ENCODE measurements at places on chromosomes 3 and 15.

DNA sequence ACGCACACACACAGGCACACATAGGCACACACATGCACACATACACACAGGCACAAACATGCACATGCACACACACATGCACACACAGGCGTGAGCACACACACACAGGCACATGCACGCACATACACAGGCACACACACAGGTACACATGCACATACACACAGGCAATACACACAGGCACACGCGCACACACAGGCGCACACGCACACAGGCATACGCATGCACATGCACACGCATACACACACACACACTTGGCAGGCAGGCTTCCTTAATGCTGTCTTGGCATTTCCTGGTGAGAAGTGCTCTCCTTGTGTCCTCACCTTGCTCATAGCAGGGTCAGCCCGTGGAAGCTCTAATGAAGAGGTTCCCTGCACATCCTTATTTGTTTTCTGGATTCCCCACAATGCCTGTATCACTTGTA lies 8.4 kb upstream of the SLCO2A1 start:
- no peak for DNase-seq

DNA sequence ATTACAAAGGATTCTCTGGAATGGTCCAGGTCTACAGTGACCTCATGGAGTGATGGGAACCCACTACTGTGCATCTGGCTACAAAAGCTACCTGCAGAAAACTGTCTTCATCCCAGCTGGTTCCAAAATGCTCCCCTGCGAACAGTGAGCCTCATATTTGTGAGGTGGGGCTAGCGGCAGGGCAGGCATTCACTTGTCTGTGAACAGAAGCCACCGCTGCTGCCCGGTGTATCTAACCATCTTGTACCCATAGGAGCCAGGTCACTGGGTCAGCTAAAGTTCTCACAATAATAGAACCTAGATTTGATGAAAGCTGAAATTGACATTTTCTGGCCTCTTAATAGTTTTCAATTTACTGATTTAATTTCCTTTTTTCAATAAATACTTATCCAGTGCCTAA lies 150.7 kb downstream of the KLF13 start:
- DNase-seq, result no peak

GRCh38 chr15:82111918-82112317 lies 66.1 kb upstream of the MEX3B start:
- DNase-seq, result no peak

GRCh38 chr3:129485721-129486663 lies 42.4 kb upstream of the RHO start:
- DNase-seq, result no peak

GRCh38 chr3:42872718-42873117 lies 3.0 kb downstream of the CYP8B1 start:
- no peak for DNase-seq

GRCh38 chr15:89496155-89497098 lies at the start of gene RHCG:
TSS of gene RHCG (minus strand) at chr15:89496583. CDS start at chr15:89496544, 39 bp downstream.
- DNase-seq, result no peak

GRCh38 chr3:132283440-132283839 lies 33.8 kb upstream of the ACP3 start:
- DNase-seq, result no peak

DNA sequence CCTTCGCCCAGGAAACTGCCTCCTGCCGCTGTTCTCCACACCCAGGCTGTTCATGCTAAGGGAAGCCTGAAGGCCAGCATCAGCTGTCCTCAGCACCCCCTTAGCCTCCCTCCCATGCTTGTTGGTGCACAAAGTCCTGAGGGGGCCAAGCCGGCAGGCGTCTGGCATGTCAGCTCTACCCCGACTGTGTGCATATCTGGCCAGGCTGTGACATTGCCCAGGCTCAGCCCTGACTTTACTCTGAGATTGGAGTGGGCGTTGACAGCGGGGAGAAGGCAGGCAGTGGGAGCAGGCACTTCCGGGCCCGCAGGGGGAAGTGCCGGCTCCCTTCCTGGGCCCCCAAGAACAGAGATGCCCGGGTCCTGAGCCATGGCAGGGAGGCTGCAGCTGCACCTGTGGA lies 492.2 kb downstream of the AGBL1 start:
- DNase-seq, result no peak

GRCh38 chr3:46022909-46023785 lies 4.1 kb downstream of the XCR1 start:
- DNase-seq, result no peak

- DNase-seq, result no peak
Measured at GRCh38 chr3:39088456-39088855, 19.0 kb downstream of the GORASP1 start.

DNA sequence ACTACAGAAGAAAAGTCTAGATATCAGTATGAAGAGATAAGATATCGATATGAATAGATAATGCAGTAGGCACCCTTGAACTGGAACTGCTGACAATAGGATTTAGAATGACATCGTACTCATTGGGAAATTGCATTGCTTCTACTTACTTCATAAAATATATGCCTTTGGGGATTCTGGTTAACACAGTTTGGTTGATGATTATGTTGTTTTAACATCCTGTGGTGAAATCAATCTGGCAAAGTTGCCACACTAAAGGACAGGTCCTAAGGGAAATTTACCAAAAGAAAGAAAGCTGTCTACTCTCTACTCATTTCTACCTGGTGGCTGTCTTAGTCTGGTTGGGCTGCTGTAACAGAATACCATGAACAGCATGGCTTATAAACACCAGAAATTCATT lies 417.4 kb upstream of the DPH6 start:
- no peak for DNase-seq

- no peak for DNase-seq
Measured at GRCh38 chr3:136819392-136819730, 435 bp downstream of the SLC35G2 start.

GRCh38 chr15:85744579-85744978 lies 50.1 kb downstream of the KLHL25 start:
- DNase-seq, result no peak

DNA sequence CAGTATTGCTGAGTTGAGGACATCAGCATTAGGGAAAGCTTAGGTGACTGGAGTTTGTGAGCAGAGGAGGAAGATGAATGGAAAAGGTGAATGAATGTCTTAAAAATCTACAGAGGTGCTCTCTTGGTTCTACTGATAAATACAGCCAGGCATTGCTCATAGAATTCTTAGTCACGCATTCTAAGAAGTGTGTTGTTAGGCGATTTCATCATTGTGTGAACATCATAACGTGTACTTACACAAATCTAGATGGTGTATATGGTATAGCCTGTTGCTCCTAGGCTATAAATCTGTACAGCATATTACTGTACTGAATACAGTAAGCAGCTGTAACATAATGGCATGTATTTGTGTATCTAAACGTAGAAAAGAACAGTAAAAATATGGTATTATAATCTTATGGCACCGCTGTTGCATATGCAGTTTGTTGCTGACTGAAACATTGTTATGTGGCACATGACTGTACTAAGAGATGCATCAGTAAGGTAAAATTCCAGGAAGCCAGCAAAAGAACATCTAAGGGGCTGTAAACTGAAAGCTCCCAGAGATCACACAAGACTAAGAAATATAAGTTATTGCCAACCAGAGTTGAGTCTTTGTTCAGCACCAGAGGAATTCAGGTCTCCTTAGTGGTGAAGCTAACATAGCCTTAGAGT lies 42.9 kb upstream of the ASB14 start:
- no peak for DNase-seq

DNA sequence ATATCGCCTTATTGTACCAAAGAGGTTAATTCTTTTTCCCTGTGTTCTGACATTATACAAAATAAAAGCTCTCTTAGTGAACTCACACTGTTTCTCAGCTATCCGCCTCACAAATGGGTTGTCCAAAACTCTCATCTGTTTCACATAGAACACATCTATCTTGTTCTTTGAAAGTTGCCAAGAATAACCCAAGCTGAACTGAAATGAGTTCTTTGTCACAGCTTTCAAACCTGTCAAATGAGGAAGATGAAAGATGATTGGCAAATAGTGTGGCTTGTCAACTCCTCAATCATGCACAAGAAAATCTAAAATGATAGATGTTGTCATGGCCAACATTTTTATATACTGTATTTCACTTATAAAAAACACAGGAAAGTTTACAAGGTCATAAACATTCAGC lies 168.1 kb upstream of the OSTN start:
- no peak for DNase-seq

DNA sequence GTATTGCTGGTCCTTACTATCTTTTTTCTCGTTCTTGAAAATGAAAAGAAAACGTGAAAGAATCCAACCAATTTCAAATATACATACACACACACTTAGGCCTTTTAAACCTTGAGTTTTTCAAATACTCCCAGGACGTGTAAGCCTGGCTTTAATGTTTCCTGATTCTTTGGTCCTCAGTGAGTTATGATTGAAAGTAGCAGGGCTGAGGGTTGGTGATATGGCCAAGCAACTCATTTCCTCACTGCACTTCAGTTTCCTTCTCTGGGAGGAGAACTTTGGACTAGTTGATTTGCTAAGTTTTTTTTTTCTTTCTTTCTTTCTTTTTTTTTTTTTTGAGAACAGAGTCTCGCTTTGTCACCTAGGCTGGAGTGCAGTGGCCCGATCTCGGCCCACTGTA lies 34.6 kb downstream of the CHD2 start:
- no peak for DNase-seq

GRCh38 chr15:41853831-41854230 lies 15.2 kb downstream of the PLA2G4B start:
- DNase-seq, result no peak

- no peak for DNase-seq
Measured at GRCh38 chr3:124781476-124782376, 51.5 kb downstream of the UMPS start.

GRCh38 chr3:186782542-186783057 lies 777 bp upstream of the EIF4A2 start:
- DNase-seq, result no peak

DNA sequence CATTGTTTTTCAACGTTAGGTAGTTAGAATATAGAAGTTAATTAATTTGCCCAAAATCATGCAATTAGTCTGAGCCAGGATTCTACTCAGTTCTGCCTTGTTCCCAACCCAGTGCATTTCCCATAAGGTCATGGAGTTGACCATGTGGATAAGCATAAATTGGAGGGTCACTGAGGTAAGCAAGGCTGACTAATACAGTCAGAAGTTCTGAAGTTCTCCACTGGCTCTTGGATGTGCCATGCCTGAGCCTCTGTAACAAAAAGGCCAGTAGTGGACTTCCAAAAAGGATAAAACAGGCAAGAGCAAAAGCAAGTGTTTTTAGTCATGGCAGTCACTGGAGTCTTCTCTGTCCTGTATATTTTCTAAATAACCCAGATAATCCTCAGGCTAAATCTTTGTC lies 124.4 kb upstream of the PHLDB2 start:
- no peak for DNase-seq

GRCh38 chr15:32838820-32839219 lies 121.0 kb downstream of the GREM1 start:
- DNase-seq, result no peak

DNA sequence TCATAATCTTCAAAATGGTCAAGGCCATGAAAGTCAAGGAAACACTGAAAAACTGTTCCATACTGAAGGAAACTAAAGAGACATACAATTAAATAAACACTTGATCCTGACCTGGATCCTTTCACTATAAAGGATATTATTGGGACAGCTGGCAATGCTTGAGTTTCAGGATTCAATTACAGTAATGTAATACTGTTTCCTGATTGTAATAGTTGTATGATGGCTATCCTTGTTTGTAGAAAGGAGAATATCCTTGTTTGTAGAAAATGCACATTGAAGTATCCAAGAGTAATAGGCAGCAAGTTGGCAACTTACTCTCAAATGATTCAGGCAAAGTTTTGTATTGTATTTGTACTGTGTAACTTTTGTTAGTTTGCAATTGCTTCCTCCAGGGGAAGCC lies 4.6 kb downstream of the CIDEC start:
- DNase-seq, result no peak

DNA sequence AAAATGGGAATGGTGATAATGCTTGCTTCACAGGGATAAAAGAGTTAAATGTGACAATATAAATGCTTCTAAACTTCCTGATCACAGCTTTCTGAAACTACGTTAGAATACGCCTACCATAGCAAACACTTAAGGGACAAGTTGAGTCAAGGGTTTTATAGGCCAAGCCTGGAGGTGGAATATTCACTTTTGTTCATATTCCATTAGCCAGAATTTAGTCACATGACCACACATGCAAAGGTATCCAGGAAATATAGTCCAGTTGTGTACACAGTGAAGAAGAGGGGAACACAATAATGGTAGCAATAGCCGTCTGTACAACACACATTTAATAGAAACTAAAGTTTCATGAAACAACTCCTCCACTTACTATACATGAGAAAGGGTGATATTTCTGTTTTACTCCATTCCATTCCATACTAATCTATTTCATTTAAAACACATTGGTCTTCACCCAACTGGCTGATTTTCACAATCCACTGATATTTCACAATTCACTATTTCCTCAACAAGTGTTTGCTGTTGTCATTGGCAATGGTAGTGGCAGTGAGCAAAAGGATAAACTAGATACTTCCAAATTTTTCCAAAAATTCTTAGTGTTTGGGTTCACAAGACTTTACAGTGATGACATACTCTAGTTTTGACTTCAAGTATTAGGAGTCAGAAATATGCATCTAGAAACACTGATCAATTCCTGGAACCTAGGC lies 270.9 kb downstream of the ERC2 start:
- DNase-seq, result no peak

DNA sequence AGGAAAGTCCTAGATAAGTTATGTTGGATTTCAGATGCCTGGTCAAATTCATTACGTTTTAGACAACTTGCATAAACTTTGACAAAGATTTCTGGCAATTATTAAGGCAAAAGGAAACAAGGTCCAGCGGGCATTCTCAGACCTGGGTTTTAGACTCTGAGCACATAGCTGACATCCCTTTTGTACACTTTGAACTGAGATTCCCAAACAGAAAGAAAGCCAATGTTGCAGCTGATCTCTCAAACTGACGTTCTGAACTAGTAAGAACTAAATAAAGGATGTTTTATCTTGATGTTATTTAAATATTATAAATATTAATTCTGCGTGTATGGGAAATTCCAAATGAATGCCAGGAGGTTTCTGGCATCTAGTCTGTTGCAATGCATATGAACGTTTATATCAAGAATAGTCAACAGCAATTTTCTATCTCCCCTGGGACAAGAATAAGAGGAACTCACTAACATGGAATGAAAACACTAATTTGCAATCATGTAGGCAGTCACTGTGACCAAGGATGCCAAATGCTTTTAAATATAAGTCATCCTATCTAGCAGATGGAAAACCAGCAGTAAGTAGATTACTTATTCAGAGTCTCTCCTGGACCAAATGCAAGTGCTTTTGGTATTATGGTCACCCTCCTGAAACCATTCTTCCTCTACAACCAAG lies 202.1 kb downstream of the GREM1 start:
- no peak for DNase-seq

- DNase-seq, result no peak
Measured at GRCh38 chr15:40500568-40501330, 30.0 kb downstream of the CHST14 start.

- peak; percentile 55 for DNase-seq
Measured at GRCh38 chr3:3799173-3800079, at the start of gene LRRN1. TSS of gene LRRN1 (plus strand) at chr3:3799431. CDS start at chr3:3844642, 45,211 bp downstream.

GRCh38 chr3:141242377-141243092 lies 10.9 kb downstream of the PXYLP1 start:
- DNase-seq, result no peak

GRCh38 chr3:14319654-14320182 lies 82.7 kb upstream of the SLC6A6 start:
- DNase-seq, result peak; percentile 56

GRCh38 chr3:100463002-100463401 lies 29.4 kb upstream of the TMEM45A start:
- no peak for DNase-seq

Measured in CD4-positive, alpha-beta T cell treated with Interferon gamma for 1 hour (primary cell).